Ureter (tissue), 1 donor: ENCODE measurements at places on chromosomes 5 and 9. TPM values are rescaled to one million over a fixed set of nuclear protein-coding genes. Genes with fewer than 3 reads are reported as not detected.

FBN2 gene
- 4.8 TPM for total RNA-seq

MATR3 gene
- 259 TPM for total RNA-seq

PCDHA9 gene
- 0.34 TPM for total RNA-seq

TTC39B gene
- total RNA-seq = 18.6 TPM

SHISAL2B gene
- total RNA-seq = not detected

PCDHB6 gene
- 1.6 TPM for total RNA-seq

PTPRD gene
- total RNA-seq = 20.9 TPM

SLC23A1 gene
- total RNA-seq = 0.65 TPM

CTNND2 gene
- 8.0 TPM for total RNA-seq

NTRK2 gene
- 3.0 TPM for total RNA-seq

CDO1 gene
- 3.5 TPM for total RNA-seq

CDC20B gene
- total RNA-seq = not detected
